Stimulated activated CD4-positive, alpha-beta T cell treated with anti-CD3 and anti-CD28 coated beads, Interleukin-4, amount 100 ng/mL, for 4 hours (primary cell): ENCODE measurements at places on chromosomes 7 and 10.

GRCh38 chr10:52578871-52579405, 193.6 kb downstream of the MBL2 start:
- no peak for DNase-seq

DNA sequence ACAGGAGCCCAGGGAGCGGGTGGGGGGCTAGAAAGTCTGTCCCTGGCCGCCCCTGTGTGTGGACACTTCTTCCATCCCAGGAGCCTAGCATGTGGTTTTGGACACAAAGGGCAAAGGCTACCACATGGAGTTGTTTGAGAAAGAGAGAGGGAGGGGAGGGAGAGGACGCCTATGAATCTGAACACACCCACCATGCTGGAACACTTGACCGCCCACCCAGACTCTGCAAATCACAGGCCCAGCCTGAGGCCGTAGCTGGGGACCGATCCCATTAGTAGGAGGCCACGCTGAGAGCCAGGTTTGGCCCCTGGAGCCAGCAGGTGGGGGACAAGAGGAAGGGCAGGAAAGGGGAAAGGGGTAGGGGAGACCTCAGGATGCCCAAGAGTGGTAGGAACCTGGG, 39.6 kb downstream of the ADAMTS14 start:
- DNase-seq = no peak

- no peak for DNase-seq
Measured at GRCh38 chr10:26931223-26931622, 70.5 kb upstream of the ABI1 start.

GRCh38 chr10:118308664-118309063, 33.5 kb downstream of the FAM204A start:
- DNase-seq = no peak

- no peak for DNase-seq
Measured at GRCh38 chr10:117360994-117361667, 14.1 kb downstream of the PDZD8 start.

DNA sequence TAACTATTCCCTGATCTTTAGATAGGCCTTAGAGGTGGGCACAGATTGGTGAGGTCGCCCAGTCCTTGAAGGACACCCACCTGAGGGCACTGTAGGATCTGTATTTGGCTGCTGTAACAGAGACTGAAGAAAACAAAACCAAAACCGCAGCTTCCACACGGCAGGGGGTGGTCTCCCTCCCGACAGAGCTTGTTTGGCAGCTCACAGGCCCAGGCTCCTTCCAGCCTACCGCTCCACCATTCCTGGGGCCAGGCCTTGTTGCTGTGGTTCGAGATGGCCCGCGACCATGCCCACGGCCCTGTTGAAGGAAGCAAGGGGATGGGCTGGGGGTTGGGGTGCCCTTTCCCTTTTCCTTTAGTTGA, 30.4 kb downstream of the ZNF783 start:
- DNase-seq = no peak

DNA sequence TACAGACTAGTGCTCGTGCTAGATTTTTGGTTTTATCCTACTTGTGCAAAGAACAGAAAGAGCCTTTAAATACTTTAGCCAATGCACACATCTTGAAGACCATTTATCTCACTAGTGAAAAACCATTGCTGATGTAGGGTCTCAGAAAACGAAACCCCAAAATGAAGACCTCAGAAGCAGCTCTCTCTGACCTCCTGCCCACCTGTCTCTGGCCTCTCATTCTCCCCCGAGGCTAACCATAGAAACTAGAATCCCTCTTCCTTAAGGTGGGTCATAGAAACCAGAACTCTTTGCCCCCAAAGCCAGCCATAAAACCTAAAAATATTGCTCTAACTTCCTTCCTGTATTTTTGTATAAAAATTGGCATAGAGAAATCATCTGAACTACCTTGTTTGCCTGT, 112.2 kb downstream of the KIF20B start:
- no peak for DNase-seq

- no peak for DNase-seq
Measured at GRCh38 chr7:66869660-66870450, 51.2 kb upstream of the TMEM248 start.

DNA sequence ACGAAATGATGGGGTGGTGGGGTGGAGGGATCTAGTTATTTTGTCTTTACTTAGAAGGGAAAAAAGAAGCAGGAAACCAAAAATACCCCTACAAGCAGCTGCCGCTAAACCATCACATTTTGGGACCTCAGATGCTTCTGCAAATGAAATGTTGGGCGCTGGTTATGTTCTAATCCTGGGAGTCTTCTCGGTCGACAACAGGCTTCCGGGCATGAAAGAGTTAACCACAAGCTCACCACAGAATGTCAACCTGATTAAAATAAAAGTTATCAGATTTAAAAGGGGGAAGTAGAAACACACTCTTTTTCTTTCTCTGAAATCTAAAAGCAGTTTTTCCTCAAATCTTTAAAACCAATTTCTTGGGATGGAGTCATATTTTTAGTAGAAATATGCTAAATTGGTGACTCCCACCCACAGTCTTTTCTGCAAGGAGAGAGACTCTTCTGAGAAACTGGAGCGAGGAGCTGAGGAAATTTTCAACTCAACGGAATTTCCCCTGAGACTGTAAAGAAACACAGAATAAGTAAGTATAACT, 16.8 kb downstream of the IL2RA start:
- DNase-seq = no peak

GRCh38 chr10:96244354-96244753, 27.0 kb downstream of the BLNK start:
- no peak for DNase-seq

- no peak for DNase-seq
Measured at GRCh38 chr10:10662716-10663408, 354.8 kb upstream of the CELF2 start.
